Caco-2 (cell line): ENCODE measurements at places on chromosomes 16 and 17.
A peak's percentile ranks its signal among the peaks of the same experiment; 100 is the strongest.

GRCh38 chr17:44345454-44346026, 438 bp downstream of the GRN start:
- peak; percentile 72 for DNase-seq

GRCh38 chr17:290626-291025, 62.0 kb downstream of the RPH3AL start:
- no peak for DNase-seq

- peak; percentile 58 for DNase-seq
These were observed 10.0 kb downstream of the PITPNC1 start for GRCh38 chr17:67386965-67387551.

- no peak for DNase-seq
These were observed 49.6 kb upstream of the LRRC37A3 start for GRCh38 chr17:64968652-64969501.

DNA sequence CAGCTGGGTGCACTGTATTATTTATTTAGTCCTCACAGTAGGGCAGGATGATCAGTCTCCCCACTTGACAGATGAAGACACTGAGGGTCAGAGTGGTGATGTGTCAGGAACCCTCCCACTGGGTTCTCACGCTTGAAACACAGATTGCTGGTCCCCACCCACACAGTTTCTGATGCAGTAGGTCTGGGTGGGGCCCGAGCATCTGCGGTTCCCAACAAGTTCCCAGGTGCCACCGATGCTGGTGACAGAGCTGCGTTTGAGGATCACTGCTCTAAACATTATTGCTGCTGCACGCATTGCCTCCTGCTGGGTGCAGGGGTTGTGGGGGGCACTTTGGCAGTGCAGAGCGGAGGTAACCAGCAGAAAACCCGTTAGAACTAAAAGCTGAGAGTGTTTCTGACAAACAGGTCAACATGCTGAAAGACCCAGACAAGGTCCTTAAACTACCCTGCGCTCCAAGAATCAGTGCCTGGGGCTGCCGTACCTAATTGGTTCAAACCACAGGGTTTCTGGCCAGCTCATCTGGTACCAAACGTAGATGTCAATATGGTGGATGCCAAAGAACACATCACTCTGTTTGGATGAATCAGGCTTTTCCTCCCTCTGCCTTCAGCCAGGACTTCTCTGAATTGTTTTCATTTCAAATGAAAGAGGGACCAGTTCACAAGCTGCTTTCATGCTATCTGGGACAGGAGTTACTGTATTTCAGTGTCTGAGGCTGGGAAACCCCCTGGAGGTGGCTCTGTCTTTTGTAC, 76.0 kb downstream of the ABCC1 start:
- no peak for DNase-seq

DNA sequence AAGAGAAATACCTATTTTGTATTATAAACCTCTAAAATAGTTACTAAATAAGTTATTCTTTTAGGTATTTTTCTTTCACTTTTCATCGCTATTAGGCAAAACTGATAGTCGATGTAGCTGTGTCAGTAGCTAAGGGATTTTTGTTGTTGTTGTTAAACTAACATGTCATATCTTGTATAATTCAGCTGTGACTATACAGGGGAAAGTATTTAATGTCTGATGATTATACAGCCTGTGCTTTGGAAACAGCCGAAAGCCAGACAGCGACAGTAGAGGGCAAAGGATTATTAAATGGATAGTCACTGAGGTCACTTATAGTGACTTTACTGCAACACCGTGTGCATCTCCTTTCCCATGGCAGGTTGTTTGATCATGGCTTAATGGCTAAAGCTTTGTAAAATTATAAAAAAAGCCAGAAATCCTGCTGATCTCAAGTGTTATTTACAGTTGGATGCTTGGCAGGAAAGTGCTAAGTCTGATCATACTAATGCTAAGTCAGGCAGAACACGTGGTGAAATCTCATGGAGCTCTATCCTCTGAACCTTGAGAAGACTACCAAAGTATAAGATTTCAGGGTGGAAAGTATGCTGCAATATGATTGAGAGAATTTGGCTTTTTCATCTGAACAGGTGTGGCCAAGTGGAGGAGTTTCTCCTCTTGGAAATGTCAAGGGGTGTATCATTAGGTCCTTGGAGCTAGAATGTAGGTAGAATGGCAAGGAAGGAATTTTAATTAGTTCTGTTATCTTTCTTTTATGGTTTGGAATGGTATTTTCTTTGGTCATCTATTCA, 88.4 kb downstream of the FTO start:
- peak; percentile 48 for DNase-seq

DNA sequence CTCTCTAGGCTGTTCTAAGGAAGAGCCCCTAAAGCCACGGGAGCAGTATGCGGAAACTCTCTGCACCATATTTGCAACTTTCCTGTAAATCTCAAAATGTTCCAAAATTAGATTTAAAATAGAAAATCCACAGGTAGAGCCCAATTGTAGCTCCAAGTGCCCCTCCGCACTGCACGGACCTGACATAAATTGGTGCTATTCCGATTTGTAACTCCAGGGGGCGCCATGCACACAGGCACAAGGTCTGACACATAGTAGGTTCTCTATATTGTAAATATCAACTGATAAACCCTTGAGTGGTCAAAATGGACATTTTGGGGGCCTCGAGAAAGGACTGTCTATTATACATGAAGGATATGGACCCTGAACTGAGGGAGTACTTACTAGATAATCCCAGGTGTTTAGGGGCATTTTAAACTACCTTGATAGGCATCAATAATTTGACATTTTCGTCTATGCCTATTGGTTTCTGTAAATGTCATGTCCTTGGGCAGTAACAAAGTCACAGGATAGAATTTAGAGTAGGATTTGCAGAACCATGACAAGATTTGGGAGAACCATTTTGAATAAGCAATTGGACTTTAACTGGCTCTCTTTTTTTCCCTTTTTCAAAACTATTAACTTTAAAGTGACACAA, 36.6 kb upstream of the TMEM132E start:
- DNase-seq = no peak

DNA sequence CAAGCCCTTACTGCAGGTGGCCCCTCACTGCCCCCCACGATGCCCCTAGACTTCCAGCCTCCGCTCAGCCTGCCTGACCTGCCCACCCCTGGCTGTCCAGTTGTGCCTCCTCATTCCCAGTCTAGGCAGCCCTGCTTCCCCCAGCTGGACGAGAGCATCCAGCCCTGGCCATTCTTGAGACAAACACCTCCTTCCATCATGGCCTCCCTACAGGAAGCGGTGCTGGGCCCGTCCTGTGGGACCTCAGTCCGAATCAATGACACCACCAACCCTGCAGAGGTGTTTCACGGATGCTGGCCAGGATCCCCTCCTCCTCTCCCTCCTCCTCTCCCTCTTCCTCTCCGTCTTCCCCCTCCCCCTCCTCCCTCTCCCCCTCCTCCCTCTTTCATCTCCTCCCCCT, 28.3 kb downstream of the CCDC40 start:
- no peak for DNase-seq

GRCh38 chr16:68935008-68935407, 91.7 kb downstream of the TANGO6 start:
- DNase-seq = no peak

- DNase-seq = no peak
These were observed 43.5 kb upstream of the ADCY9 start for GRCh38 chr16:4159726-4160125.

DNA sequence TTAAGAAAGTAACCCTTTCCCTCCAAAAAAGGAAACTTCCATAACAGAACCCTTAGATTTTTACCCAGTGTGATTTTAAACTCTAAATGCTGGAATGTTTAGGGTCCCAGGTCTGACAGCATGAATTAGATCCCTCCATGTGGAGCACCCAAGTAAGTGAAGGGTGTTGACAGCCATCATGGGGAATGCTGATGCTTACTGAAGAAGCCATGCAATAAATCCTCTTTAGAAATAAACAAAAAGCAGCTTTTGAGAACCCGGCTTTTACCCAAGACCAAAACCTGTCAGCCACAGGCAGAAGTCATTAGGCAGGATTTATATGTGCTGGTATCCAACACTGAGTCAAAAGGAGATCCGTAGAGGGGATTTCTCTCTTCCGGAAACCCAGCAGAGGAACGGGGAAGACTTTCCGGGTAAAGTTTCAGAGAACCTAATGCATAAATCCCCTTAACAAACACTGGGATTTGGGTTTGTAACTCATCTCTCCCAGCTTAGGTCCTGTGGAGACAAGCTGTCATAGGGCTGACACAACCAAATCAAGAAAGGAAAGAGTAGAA, 287.5 kb downstream of the IRX3 start:
- DNase-seq = no peak

- no peak for DNase-seq
These were observed 1.0 kb upstream of the RRAD start for GRCh38 chr16:66926171-66926947.

DNA sequence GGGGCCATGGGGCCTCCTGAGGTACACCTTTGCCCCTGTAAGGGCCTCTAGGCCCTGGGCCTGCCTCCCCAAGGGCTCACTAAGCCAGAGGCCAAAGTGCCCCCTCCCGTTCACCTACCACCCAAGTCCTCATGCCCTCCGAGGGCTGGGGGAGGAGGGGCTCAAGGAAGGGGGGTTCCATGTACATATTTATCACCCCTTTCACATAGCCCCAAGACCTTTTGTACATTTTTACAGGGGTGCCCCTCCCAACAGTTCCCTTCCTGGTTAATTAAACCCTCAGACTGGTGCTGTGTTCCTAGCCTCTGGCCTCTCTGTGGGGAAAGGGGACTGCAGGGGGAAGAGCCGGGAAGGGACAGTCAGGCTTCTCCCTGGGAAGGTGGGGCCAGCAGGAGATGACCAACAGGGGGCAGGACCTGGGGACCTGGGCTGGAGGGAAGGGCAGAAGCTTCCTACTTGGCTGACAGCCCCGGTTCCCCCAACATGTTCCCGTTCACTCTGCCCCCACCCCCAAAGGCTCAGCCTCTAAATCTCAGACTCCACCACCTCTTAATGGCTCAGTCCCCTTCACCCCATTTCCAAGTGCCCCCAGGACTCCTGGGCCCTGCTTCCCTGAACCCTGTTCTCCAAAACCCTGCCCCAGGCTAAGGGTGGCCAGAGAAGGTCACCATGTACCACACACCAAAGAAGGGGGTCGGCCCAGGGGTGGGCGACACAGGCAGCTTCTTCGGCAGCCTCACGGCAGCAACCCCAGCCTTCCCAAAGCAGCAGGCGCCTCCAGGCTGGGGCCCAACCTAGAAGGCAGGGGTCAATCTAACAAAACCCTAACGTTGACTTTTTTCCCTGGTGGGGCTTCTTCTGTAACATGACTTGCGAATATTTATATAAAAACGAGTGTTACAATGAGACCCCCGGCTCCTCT, 11.9 kb downstream of the FBRS start:
- no peak for DNase-seq

- DNase-seq = no peak
These were observed 63.5 kb downstream of the PRMT7 start for GRCh38 chr16:68374246-68374805.

DNA sequence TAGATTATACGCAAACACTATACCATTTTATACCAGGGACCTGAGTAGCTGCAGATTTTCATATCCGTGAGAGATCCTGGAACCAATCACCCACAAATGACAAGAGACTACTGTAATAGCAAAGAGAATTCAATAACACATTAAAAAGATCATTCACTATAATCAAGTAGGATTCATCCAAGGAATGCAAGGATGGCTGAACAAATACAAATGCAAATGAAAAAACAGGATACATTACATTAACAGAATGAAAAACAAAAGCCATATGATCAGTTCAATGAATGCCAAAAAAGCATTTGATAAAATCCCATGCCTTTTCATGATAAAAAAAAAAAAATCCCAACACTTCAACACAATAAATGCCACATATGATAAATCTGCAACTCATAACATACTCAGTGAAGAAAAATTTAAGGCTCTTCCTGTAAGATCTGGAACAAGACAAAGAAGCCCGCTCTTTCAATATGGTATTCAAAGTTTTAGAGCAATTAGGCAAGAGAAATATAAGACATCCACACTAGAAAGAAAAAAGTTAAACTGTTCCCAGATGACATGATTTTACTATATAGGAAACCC, 29.0 kb downstream of the N4BP1 start:
- DNase-seq = no peak

GRCh38 chr16:29649588-29650494, 13.2 kb upstream of the SPN start:
- DNase-seq = no peak

DNA sequence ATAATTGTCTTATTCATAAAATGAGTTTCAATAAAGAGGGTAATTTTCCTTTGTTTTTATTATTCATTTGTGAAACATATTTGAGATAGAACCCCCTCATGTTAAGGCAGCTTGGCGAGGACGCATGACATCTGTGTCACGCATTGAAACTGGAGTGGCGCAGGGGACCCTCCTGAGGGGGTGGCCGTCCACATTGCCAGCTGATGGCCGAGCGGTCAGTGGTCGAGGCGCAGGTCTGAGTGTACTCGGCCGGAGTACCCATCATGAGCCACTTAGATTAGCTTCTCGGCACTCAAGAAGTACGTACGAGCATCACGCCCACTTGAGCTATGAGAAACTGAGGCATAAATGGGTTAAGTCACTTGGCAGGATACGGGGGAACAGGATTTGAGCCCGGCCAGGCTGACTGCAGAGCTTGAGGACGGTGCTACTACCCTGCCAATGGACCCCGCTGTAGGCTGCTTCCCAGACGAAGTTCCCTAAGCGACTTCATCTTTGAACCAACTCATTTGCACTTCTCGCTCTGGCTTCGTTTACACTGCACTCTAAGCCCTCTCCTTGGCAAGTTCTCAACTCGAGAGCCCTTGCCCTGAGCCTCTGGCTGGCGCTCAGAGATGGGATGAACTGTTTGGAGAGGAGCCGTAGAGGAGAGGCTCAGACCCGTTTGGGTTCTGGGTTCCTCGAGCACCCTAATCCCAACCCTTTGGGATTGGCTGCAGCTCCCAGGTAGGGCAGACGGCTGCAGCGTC, 91.8 kb downstream of the SDK2 start:
- DNase-seq = no peak

- DNase-seq = no peak
These were observed 29.3 kb downstream of the CRISPLD2 start for GRCh38 chr16:84848986-84849634.

DNA sequence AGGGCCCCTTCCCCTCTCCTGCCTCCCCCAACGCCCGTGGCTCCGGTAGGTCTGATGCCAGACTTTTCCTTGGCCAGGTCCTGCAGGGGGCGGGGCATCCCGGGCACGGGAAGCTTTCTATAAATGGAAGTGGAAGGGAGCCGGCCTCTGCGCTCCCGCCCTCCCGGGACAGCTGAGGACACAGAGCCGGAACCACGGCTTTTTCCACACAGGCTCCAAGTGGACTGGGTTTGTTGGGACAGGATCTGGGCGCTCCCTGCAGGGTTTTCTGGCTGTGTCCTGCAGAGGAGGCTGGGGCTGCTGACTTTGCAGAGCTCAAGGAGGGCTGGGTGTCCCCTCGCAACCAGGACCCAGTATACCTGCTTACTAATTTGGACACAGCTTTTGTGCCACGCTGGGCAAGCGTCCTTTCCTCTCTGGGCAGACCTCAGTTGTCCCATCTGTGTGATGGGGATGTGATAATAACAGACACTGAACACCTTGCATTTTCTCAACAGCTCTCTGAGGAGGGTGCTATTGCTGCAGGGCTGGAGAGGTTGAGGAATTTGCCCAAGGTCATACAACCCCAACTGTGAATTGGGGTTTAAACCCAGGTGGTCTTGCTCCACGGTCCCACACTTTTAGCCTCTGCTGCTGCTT, 1.8 kb downstream of the TNS4 start:
- peak; percentile 55 for DNase-seq

- DNase-seq = peak; percentile 22
These were observed 32.5 kb upstream of the FA2H start for GRCh38 chr16:74807052-74807646.

GRCh38 chr17:563616-564015, 151.0 kb downstream of the VPS53 start:
- DNase-seq = no peak

- DNase-seq = no peak
These were observed 21.3 kb downstream of the FBXL20 start for GRCh38 chr17:39380144-39380543.
